ENCODE measurements at places on chromosomes 3 and 15.

GRCh38 chr3:176780766-176781165 is 416.5 kb downstream of the TBL1XR1 start:
- no peak for DNase-seq

DNA sequence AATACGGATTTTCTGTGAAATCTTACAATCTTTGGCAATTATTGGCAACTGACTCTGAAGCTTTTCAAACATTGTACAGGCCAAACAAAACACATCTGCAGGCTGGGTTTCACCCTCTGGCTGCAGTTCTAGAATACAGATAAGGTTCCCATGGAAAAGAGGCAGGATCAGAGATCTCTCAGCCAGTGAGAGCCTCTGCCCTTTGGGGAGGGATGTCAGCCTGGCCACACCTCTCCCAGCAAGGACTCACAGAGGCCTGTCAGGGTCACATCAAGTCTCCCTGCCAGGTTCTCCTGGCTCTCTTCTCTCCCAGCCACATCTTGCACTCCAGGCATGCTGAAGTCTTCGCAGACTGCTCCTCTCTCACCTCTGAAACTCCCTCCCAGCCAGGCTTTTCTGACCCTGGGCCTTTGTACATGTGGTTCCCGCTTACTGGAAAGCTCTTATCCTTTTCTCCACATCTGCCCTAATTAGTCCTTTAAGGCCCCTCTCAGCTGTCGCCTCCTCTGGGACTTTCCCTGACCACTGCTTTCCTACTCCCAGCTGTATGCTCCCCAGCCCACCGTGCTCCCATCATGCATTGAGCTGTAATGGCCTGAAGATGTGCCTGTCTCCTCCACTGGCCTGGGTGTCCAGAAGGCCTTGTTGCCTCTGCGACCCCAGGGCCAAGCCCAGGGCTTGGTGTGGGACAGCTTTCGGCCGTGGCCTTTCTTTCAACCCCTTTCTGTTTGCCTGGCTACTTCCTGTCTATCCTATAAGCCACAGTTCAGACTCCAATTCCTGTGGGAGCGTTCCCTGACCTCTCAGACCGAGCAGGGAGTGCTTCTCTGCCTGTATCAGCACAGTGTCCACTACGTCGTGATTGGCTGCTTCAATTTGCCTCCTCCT is 4.3 kb downstream of the RBP1 start:
- peak; percentile 75 for DNase-seq

DNA sequence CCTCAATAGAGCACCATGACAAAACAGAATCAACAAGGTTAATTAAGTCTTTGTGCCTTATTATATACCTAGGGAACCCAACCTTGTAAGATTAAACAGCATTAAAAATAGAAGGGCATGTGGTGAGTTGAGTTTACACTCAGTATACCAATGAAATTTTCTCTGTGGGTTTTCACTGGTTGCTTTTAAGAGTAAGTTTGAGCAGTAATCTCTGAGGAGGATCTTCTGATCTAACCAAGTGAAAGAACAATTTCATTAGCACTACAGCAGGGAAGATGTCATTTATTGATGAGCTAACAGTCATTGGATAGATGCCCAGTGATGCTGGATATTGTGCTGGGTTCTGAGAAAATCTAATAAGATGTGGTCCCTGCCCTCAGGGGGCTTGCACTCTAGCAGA is 26.9 kb upstream of the AKAP13 start:
- no peak for DNase-seq

DNA sequence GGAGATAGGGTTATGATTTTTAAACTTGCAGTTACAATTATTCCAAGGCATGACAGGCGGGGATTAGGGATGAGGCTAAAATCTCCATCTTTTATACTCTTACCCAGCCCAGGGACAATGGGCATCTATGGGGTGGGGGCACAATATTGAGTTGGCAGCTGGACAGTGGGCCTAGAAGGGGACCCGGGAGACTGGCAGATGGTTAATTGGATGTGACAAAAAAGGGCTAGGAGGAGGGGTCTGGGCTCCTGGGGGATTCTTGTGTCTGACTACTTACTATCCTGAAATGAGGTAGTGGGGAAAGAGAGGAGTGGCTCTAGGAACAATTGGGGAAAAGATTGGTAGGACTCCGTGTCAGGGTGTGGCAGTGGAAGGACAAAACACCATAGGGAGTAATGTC is 53.0 kb upstream of the ROPN1 start:
- no peak for DNase-seq

DNA sequence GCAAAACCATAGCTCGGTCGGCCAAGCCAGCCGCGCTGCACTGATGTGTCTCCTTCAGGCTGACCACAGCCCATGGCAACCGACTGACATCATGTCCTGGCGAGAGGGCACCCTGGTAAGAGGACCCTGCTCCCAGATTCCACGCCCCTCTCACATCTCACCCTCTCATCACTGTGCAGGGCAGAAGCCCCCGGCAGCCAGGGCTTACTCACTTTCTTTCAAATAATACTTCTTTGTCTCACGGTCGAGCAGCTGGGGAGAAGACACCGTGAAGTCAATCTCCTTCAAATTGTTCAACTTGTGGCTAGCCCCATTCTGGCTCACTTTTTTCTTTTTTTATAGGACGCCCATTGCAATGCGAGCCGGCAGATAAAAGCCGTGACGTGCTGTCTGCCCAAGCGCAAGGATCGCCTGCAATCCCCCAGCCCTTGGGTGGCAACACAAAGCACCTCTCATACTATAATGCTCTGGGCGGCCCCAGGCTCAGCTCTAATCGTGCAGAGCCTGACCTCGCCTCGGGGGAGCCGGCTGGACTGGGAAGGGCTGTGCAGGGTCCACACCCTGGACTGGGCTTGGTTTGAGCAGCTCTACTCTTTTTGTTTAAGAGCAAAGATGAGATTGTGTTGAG is 33.6 kb downstream of the VGLL4 start:
- DNase-seq: peak; percentile 72

- DNase-seq: no peak
These were observed 164.5 kb upstream of the TPM1 start for GRCh38 chr15:62878070-62878469.

- no peak for DNase-seq
These were observed 12.0 kb downstream of the ZBTB38 start for GRCh38 chr3:141380279-141380678.

DNA sequence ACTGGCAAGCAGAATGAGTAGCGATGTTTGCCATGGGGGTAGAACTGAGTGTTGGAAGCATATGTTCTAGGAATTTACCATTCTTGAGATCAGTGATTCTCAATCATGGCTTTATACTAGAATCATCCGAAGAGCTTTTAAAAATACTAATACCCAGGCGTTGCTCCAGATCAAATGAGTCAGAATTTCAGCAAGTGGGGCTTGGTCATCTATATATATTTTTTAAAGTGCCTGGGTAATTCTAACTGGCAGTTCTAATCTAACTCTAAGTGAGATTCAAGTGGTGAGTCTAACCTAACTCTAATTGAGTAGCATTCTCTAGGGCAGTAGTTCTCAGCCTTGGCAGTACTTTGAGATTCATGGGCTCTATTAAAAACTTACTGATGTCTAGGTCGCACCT is 20.8 kb downstream of the TM4SF1 start:
- no peak for DNase-seq
